ENCODE measurements at places on chromosomes 3 and 15.

- no peak for DNase-seq
Observed at GRCh38 chr3:189567322-189567721, 63.9 kb upstream of the TP63 start.

DNA sequence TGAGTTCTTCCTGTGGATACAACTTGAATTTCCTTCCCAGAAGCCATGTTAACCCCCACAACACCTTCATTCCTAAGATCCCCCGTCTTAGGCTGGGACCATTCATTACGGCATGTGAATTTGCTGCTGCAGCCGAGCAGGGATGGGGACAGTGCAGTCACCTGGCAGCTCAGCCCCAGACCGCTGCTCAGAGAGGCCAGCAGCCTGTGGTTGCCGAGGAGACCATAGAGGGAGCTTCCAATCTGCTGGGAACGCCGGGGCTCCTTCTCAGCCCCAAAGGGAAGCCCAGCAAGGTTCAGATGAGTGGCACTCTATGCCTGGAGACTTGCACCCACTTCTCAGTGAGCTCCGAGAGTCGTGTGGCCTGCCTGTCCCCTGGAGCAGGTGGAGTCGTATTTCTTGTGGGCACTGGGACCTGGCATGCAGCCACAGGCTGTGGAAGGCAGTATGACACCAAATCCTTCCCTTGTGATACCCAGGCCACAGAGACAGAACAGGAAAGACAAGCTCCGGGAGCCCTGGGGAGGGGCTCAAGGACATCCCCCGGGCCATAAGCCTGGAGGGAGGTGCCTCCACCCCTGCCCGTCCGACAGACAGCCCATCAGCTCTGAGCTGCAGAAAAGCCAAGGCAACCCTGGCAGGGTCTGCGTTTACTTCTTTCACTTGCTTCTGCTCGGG, 167.3 kb downstream of the FAM43A start:
- DNase-seq: no peak

GRCh38 chr15:98551936-98552562, 96.3 kb upstream of the IGF1R start:
- no peak for DNase-seq

DNA sequence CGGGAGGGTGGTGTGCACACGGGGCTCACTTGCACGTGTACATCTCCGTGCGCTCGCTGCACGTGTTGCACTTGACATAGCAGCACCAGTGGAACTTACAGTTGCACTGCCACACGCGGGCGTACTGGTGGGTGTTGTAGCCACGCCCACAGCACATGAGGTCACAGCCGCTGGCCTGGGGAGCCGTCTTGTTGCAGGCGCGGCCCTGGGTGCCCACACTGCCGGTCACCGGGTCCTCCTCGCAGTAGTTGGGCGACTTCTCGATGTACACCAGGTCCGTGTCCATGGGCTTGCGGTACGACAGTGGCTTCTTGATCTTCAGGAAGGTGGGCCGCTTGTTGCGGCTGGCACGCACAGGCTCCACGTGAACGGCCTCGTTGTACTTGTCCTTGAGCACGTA, 61.0 kb downstream of the WNT7A start:
- no peak for DNase-seq

DNA sequence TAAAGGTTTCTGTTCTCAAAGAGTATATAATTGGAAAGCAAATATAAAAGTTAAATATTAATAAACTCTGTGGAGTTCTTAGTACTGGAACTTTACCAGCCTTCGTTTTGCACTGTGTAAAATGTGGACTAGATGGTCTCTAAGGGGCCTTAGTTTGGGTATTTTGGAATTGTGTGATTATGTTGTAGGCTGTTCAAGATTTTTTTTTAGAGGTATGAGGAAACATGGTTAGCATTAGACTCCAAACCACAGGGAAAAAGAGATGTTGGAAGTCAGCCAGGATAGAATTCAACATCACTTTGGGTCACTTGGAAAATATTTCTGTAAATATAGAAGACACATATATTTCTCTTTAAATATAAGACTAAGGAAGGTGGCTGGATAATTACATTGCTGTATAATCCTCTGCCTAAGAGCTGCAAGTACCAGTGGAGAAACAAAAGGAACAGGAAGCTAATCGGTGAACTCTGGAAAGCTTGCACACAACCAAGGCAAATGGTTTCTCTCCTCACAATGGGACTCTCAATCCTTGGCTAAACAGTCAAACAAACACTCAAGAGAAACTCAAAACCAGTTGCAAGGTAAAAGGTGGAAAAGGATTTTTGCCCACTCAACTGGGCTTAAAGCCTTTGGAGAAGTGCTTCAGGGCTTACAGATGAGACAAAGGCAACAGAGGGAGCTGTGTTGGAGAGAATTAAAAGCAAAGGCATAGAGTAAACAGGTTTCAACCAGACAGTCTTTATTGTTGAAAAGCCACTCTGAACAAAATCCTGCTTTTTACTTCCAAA, 141.7 kb downstream of the NR1D2 start:
- no peak for DNase-seq

- no peak for DNase-seq
Observed at GRCh38 chr3:128788268-128788869, 62.4 kb downstream of the RAB7A start.

DNA sequence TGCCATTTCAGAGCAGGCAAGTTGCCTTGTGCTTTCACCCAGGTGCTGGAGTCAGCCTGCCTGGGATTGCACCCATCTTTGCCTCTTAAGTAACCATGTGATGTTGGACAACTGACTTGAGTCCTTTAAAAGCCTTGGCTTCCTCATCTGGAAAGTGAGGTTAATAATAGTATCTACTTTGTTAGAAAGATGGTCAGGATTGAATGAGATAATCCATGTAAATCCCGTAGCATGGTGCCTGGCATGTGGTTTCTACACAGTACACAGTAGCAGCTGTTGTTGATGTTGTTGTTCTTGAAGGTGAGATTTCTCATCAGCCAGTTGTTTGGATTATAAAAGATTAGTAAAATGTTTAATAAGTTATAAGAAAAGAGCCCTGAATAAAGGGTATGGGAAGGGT, 48.8 kb downstream of the PSMD6 start:
- no peak for DNase-seq

GRCh38 chr3:94778814-94779494, 716.1 kb downstream of the NSUN3 start:
- DNase-seq: no peak

GRCh38 chr15:48323294-48323693, 7.9 kb upstream of the DUT start:
- no peak for DNase-seq

DNA sequence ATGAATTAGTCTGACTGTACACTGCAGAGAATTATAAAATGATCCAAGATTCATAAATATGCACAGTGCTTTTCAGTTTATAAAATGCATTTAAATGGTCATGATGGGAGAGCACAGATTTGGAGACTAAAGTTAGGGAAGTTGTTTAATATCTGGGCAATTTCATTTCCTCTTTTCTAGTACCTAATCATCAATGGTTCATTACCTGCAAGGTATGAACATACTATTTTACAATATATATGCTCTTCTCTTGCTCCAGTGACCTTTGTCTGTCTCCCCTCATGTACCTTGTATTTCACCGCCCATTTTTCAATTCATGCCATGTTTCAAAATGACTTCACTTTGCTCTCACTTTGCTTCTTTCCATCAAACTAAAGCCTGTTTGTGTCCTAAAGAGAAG, 114.5 kb downstream of the SUCNR1 start:
- DNase-seq: no peak

DNA sequence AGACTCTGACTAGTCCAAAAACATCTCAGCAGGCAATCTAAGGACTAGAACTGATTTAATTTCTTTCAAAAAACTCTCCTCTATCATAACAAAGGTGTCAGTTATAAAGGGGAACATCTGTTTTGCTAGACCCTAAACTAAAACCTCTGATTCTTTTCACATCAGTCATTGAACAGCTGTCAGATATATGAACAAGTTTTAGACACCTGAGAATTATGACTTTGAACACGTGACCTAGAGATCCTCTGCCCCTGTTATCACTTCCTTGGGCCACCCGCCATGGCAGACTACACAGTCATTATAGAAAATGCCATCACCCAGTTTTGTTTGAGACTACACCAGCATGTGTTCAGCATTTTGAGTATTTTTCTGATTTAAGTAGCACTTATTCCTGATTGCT, 282.3 kb upstream of the TBL1XR1 start:
- no peak for DNase-seq

GRCh38 chr15:71293723-71294122, 178.5 kb downstream of the THSD4 start:
- no peak for DNase-seq

DNA sequence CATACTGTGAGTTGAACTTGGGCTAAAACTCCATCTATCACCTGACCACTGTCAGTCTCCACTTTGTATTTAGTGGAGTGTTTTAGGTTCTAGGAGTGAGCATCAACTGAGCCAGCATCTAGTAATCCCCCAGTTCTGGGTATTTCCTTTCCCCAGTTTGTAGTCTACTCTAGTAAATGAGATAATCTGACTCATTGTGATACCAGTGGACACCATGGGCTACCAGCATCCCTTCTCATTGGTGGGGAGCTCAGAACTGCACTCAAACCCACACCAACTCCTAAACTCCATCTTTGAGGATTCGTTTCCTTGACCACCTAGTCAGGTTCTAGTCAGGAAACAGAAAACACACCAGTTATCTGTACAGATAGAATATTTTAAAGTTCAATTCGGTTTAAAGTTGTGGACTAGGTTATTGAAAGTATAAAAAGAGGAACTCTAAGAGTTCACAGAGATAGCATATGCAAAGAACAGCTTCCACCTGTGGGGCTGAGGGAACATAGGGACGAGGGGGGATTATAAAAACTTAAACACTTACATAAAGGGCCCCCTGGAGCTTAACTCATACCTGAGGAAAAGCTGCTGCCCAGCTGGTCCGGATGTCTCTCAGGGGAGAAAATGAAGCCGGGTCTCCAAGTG, 36.0 kb downstream of the LEO1 start:
- no peak for DNase-seq

DNA sequence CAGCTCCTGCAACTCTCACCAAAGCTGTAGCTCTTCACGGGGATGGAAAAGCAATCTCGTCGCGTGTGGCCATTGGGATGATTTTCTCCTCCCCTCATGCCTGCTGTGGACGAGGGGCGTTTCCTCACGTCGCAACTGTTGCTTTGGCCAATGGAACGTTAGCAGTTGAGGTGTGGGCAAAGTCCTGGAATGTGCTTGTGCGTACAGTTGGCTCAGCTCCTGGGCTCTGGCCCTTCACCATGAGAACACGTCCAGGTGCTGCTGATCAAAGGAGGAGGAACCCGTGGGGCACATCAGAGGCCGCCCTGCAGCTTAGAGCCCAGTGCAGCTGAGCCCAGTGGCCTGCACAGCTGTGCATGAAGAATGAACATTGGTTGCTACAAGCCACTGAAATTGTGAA, 186.1 kb downstream of the TJP1 start:
- DNase-seq: no peak

DNA sequence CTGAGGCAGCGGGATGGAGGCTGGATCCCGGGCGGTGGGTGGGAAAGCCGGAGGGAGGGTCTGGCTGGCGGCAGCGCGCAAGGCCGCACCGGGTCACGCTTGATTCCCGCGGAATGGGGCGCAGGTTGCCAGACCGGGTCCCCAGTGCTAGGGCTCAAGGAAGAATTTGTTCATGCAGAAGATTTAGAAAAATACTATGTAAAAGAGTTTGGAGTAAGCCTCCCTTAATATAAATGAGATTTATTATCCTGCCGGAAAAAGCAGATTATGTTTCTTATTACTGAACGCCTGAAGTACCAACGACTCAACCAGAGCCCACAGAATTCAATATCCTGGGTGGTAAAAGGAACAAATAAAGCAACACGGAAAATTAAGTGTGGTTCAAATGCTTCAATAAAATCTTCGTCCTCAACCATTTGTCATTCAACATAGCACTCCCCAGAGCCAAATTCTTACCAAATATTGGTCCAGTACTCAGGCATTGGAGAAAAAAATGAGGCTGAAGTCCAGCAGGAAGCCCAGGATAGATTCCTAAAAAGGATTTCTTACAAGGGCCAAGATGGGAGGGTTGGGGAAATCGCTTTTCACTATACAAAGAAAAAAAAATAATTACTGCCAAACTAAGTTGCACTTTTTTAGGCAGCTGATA, 1.2 kb upstream of the ZBTB20 start:
- DNase-seq: no peak

- DNase-seq: no peak
Observed at GRCh38 chr3:89762405-89762804, 655.0 kb downstream of the EPHA3 start.

DNA sequence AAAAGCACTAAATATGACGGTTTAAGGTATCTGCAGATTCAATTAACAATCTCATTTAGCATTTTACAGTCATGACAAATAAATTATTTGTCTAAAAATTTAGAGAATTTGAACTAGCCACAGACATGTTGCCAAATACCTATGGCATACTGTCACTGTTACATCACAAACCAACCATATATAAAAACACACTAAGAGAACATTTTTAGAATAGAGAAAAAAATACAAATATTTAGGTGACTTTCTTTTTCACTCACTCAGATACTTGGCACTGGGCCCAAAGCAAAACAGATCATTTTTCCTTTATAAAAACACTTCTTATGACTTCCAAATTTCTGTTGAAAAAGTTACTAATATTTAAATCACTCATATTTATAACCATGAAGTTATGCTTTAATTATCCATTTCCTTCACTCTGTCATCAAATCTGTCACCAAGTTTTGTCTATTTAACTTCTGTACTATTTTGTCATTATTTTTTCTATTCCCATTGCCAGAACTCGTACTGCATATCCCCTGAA, 644.7 kb downstream of the OTOL1 start:
- DNase-seq: no peak

DNA sequence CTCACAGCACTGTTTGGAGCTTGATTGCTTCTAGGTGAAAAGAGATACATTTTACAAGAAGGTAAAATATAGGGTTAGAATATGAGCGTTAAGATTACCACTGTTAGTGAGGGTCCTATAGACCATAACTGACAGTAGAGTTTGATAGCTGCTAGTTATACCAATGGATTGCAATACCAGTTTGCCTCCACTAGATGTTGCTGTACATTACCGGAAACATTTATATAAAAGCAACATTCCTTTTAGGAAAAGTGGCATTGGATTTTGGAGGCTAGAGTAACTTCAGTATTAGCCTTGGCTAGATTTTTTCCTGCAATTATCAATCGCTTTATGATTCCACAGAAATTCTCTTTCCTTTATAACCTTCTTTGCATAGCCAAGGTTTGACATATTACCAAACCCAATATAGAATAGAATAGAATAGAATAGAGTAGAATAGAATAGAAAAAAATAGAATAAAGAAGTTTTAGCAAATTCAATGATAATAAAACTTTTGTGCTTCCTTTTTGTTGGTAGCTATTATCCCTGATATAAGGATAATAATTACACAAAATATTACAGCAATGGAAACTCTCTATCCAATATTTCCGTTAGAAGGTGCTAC, 1093.6 kb upstream of the ALCAM start:
- DNase-seq: no peak

GRCh38 chr3:156818890-156819289, 7.3 kb upstream of the LEKR1 start:
- no peak for DNase-seq

- DNase-seq: no peak
Observed at GRCh38 chr3:57170946-57171345, 5.8 kb upstream of the IL17RD start.

GRCh38 chr3:14411988-14412387, 9.6 kb downstream of the SLC6A6 start:
- no peak for DNase-seq

- DNase-seq: no peak
Observed at GRCh38 chr3:196323016-196323415, 5.0 kb upstream of the DYNLT2B start.
